ENCODE measurements at places on chromosomes 2 and 18.

- no peak for DNase-seq
These were observed 42.9 kb downstream of the XDH start for GRCh38 chr2:31371691-31372090.

GRCh38 chr2:290090-290722 lies 2.3 kb upstream of the ALKAL2 start:
- peak; percentile 40 for DNase-seq

- DNase-seq: no peak
These were observed 250.1 kb upstream of the CTAGE1 start for GRCh38 chr18:22667616-22668422.

GRCh38 chr2:237879058-237879430 lies 19.6 kb downstream of the RAMP1 start:
- peak; percentile 25 for DNase-seq

DNA sequence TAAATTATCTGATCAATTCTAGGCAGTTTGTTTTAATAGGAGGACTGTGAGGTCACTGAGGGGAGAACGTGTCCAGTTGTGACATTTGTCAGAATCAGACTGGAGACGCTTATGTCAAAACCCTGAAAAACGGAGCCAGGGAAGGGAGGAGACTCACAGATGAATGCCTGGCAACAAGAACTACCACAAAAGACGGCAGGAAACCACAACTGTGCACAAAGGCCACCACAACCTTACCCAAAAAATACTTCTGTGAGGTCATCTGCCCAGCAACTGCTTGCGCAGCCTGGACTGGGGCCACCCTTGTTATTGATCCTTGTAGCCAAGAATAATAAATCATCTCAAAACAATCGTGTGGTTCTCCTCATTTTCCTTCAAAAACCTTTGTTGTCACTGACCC lies 173.0 kb upstream of the ALKAL2 start:
- no peak for DNase-seq

DNA sequence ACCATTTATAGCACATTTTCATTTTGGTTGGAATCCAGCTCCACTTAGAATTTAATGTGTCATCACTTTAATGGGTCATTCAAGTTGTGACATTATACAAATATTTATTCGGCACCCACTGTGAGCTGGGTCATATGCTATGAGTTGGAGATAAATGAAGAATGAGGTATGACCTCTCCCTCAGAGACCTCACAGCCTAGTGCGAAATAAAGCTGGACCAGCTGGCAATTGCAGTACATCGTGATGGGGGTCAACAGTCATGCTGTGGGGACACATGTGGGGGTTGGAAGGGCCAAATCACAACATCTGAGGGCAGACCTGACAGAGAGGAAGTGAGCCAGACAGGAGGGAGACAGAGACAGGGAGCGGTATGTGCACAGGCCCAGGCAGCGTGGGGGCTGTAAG lies 175.4 kb downstream of the MAIP1 start:
- no peak for DNase-seq

DNA sequence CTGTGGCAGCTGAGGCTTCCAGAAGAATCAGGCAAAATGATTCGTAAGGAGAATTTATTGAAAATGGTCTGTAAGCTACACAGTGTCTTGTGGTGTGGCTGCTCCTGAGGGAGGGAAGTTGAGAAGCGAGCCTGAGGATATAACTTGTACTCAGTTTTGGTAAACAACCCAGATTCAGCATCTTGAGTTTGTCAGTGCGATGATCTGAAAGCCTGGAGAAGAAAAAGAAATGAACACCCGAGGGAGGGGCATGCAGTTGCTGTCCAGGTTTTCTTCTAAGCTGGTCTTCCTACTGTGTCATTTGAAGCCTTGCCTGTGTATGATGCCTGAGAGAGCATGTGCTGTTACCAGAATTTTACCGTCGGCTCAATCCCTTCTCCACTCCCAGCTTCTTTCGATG lies 87.3 kb downstream of the MAPK4 start:
- no peak for DNase-seq
